Bladder microvascular endothelial cell (primary cell): ENCODE measurements at places on chromosomes 1 and 21. TPM values are rescaled to one million over a fixed set of nuclear protein-coding genes. Genes with fewer than 3 reads are reported as not detected.

ATP1A4 gene
- not detected in 2 replicates for total RNA-seq

RCAN1 gene
- total RNA-seq: 42.1 and 47.9 TPM in 2 replicates

CLCA4 gene
- total RNA-seq: not detected in 2 replicates

ANKRD65 gene
- total RNA-seq: 0.25 and 0.32 TPM in 2 replicates

S100A2 gene
- 1.3 and 1.5 TPM in 2 replicates for total RNA-seq

KRTAP13-2 gene
- not detected in 2 replicates for total RNA-seq

GPR137B gene
- 5.3 and 12.5 TPM in 2 replicates for total RNA-seq

BACE2 gene
- 301 and 618 TPM in 2 replicates for total RNA-seq

SPRR2A gene
- not detected in 2 replicates for total RNA-seq

ASAP3 gene
- 8.3 and 10.8 TPM in 2 replicates for total RNA-seq

TEX38 gene
- not detected in 2 replicates for total RNA-seq

NR5A2 gene
- 4.7 and 16.8 TPM in 2 replicates for total RNA-seq

TNNT2 gene
- total RNA-seq: not detected in 2 replicates

LCE2B gene
- total RNA-seq: not detected in 2 replicates

GDAP2 gene
- 7.9 and 29.3 TPM in 2 replicates for total RNA-seq

GPATCH2 gene
- total RNA-seq: 8.7 and 21.6 TPM in 2 replicates

ZNF697 gene
- 10.5 and 35.2 TPM in 2 replicates for total RNA-seq

AGMAT gene
- total RNA-seq: 0.16 and 0.50 TPM in 2 replicates

PSRC1 gene
- total RNA-seq: 3.1 and 8.3 TPM in 2 replicates

LAD1 gene
- total RNA-seq: 0.16 TPM in 1 of 2 replicates, not detected in the other

TNFSF4 gene
- total RNA-seq: 5.3 and 10.0 TPM in 2 replicates

OR2T35 gene
- total RNA-seq: not detected in 2 replicates

MPZ gene
- total RNA-seq: 0.76 and 0.81 TPM in 2 replicates

CD164L2 gene
- not detected in 2 replicates for total RNA-seq

PTPN22 gene
- total RNA-seq: 0.49 and 0.63 TPM in 2 replicates

PATJ gene
- total RNA-seq: 1.6 and 8.0 TPM in 2 replicates

FLG gene
- total RNA-seq: not detected in 2 replicates

OLFML2B gene
- under 0.01 and 0.13 TPM in 2 replicates for total RNA-seq

CC2D1B gene
- 19.9 and 22.8 TPM in 2 replicates for total RNA-seq
